ENCODE measurements at places on chromosomes 5 and 9.

DNA sequence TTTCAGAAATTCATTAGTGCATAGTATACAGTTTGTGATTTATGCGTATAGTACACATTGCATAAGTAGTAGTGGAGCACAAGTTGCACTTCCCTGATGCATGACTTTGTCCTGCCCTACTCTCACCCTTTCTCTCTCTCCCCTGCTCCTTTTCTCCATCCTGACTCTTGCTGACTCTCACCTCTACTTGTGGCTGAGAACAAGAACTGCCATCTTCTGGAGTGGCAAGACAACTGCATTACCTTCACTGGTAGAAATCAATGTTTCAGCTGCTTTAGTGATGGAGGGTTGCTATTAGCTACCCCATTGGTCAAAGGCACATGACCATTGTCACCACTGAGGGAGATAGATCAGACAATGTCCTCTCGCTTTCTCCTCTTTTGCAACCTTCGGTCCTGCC lies 26.9 kb downstream of the SPEF2 start:
- DNase-seq: no peak

GRCh38 chr5:37703841-37704241 lies 136.0 kb downstream of the GDNF start:
- DNase-seq: no peak

- no peak for DNase-seq
Observed at GRCh38 chr9:106920701-106921283, 57.8 kb downstream of the ZNF462 start.

GRCh38 chr5:145543968-145544367 lies 291.2 kb downstream of the PRELID2 start:
- no peak for DNase-seq

DNA sequence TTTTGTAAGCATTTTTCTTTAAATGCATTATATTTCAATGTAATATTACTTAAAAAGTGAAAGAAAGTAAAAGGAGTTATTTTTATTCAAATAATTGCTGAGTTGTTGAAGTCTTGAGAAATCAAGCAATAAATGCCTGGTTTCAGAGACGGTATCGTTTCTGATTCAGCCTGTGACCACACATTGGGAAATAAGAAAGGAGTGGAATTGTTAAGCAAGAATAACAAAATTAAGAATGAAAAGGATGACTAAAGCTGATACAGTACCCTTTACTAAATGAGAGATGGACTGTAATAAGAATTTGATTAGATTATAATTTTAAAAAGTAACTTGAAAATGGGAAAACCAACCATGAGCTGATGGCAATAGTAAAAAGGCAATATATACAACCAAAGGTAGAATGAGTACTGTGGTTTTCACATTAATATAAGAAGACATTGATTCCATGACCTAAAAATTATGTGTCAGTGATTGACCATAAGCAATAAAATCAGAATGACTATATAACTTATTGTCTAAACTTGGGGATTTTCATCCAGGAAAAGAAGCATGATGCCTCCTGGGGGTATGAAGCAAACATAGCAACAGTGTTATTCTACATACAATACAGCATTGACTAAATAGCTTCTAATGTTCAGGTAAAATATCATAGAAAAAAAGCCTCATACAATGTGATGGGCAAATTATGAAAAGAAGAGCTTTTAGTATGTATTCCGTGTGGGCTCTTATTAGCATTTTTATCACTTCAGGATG lies 101.9 kb upstream of the PRDM9 start:
- no peak for DNase-seq

DNA sequence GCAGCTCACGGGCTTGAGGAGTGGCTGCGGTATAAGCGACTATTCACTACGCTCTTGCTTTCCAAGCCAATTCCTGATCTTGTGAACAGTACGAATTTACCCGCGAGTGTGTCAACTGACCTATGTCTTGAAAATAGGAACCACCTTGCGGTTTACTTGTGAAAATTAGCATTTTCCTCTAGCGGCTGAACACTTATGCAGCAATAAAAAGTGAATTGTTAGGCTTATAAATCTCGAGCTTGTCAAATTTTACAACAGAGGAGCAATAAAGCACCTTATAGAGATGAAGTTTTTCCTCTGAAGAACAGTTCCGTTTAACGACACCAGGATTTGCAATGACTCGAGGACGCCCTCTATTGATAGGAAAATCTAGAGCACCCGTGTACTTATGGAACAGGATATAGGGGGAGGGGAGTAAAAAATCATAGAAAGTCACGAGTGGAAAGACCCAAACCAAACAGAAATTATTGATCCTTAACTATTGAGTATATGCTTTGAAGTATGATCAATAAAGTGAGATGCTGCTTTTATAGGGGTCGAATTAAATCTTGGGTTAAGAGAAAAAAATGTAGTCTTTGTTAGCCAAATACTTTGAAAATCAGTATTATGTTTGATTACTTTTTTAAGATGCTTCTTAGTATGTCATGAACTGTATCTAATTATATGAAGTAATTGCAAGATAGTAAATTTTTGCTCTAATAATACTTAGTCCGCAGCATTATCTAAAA lies 1.9 kb upstream of the RGMB start:
- no peak for DNase-seq

DNA sequence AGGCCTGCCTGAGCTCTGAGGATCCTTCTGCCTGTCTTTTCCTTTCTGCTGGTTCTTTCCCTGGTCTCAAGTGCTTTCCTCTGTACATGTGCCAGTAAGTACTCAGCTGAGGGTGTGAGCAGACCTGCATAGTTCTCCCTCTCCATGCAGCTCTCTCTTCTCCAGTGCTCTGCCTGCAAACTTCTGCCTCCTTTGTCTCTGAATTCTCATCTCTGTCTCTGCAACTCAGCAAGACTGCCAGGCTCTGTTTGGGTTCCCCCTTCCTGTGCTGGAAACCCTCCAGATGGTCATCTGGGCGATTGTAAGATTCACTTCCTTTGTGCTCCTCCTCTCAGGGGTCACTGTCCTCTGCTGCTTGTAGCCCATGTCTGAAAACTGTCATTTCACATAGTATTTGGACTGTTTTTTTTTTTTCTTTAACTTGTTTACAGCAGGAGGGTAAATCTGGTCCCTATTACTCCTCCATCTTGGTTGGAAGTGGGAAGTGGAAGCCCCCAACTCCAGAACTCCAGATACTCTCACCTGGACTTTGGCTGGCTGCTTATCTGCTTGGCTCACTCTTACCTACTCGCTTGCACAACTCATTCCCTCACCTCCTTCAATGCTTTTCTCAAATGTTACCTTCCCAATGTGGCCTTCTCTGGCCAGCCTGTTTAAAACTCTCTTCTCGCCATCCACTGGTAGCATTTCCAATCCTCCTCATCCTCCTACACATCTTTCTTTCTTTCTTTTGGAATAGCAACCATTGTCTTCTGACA lies 175.3 kb upstream of the TBC1D2 start:
- no peak for DNase-seq

- peak; percentile 22 for DNase-seq
Observed at GRCh38 chr9:100505564-100506159, 32.7 kb downstream of the TMEFF1 start.

GRCh38 chr5:43286623-43287022 lies 26.6 kb downstream of the HMGCS1 start:
- DNase-seq: no peak

All from stimulated activated CD8-positive, alpha-beta memory T cell treated with anti-CD3 and anti-CD28 coated beads, Interleukin-4, amount 100 ng/mL, for 1 hour (primary cell).